ENCODE measurements at places on chromosomes 6 and 20. TPM values are rescaled to one million over a fixed set of nuclear protein-coding genes. Genes with fewer than 3 reads are reported as not detected.

SRF gene
- total RNA-seq = 41.4 TPM

HUS1B gene
- total RNA-seq = 1.8 TPM

IMPG1 gene
- total RNA-seq = not detected

HLA-DRB5 gene
- total RNA-seq = 15.0 TPM

GHRH gene
- not detected for total RNA-seq

AKAP12 gene
- total RNA-seq = 0.08 TPM

GSTA3 gene
- total RNA-seq = not detected

C20orf202 gene
- not detected for total RNA-seq

GSS gene
- 55.1 TPM for total RNA-seq

PHACTR3 gene
- total RNA-seq = not detected

PTK6 gene
- total RNA-seq = not detected
